ENCODE measurements at places on chromosomes 7 and 10.
A peak's percentile ranks its signal among the peaks of the same experiment; 100 is the strongest.

DNA sequence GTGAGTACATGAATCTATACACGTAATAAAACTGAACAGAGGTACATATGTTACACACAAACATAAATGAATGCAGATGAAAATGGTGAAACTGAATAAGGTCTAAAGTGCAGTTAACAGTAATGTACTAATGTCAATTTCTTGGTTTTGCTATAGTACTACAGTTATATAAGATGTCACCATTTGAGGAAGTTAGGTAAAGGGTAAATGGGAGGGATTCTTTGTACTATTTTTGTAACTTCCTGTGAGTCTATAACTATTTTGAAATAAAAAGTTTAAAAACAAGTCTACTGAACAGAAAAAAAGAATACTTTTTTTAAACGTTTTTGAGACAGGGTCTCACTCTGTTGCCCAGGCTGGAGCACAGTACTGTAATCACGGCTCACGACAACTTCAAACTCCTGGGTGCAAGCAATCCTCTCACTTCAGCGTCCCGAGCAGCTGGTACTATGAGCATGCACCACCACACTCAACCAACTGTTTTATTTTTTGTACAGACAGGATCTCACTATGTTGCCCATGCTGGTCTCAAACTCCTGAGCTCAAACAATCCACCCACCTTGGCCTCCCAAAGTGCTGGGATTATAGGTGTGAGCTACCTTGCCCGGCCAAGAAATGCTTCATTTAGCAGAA is 71.5 kb downstream of the WAPL start:
- no peak for DNase-seq

DNA sequence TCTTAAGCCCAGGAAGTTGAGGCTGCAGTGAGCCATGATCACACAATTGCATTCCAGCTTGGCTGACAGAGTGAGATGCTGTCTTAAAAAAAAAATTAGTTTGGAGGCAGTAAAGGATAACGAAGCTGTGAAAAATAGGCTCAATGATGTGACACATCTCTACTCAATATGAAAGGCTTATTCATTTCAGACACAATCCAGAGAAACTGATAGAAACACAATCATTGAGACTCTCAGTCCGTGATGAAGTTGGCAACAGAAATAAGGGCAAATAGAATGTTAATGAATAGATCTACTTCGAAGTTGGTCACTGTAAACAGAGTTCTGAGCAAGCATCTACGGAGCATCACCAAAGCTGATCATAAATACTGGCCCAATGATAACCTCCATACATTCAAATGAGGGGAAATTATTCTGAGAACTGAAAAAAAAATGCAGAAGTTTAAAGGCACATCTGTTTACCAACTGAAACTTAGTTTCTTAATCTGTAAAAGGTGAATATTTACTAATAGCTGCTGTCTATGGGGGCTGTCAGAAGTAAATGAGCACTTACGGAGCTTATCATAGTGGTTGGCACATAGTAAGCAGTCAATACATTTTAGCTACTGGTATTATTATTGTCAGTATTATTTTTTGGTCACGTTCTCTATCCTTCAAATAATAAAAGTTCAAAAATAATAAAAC is 70.4 kb downstream of the AKR1B1 start:
- no peak for DNase-seq

DNA sequence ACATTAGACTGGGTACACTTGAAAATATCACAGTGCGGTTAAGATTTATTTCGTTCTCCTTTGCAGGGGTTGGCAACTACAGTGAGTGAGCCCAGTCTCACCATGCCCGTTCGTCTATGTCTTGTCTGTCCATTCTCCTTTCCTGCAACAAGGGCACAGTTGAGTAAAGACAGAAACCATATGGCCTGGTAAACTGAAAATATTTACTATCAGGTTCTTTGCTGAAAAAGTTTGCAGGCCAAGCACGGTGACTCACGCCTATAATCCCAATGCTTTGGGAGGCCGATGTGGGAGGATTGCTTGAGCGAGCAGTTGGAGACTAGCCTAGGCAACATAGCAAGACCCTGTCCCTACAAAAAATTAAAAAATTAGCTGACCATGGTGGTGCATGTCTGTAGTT is 11.4 kb upstream of the KCTD7 start:
- DNase-seq: no peak

DNA sequence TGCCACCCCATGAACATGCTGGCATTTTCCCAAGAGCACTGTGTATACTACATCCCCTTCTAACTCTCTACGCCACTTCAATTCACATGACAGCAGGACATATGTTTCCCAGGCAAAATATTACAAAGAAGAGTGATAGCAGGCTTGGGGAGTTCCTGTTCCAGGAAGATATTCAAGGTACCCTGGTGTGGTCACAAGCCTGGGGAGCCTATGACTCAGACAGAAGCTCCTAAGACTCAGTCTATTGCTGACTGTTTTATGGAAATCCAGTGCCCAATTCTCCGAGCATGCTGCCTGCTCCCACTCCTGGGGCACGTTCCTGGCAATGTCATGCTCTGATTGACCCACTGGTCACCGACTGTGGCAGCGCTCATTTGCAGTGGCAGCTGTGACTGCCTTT is 23.5 kb upstream of the ABLIM1 start:
- no peak for DNase-seq

DNA sequence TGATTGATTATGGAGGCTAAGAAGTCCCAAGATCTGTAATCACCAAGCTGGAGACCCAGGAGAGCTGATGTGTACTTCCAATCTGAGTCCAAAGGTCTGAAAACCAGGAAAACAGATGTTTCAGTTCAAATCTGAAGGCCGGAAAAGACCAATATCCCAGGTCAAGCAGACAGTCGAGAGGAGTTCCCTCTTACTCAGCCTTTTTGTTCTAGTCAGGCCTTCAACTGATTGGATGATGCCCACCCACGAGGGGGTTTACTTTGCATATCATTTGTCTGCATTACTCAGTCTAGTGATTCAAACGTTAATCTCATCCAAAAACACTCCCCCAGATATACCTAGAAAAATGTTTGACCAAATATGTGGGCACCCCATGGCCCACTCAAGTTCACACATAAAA is 7.4 kb upstream of the ARID5B start:
- DNase-seq: no peak

GRCh38 chr7:18087687-18088078 is 60.0 kb upstream of the PRPS1L1 start:
- no peak for DNase-seq

GRCh38 chr7:65307651-65308299 is 65.9 kb upstream of the ZNF92 start:
- peak; percentile 49 for DNase-seq

GRCh38 chr10:128462844-128463243 is 336.6 kb upstream of the MKI67 start:
- DNase-seq: no peak

DNA sequence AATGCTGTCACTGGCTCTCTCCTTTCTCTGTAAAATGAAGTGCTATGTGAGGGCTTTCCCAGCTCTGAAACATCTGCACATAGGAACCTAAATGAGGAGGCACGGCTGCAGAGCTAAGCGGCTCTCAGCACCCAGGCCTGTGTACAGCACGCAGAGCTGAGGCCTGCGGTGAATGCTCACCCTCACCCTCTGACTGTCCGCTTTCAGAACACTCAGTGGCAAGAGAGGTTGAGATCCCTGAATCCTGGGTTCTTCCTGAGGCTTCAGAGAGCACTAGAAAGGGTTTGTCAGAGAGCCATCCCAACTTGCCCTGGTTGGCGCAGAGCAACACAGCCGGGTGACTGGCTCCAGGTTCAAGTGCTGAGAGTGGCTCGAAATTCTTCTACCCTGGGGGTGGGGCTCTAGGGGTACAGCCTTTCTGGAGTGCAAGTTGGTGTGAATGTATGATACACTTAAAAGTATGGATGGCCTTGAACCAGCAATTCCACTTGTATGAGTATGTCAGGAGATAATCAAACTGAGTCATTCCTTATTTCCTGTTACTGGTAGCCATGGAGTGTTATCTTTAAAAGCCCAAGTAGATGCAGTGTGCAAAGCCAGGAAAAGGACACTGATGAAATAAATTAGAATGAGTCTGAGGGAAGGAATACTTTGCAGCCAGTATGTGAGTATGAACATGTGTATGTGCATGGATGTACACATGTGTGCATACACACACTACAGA is 1.7 kb upstream of the CCDC201 start:
- no peak for DNase-seq

DNA sequence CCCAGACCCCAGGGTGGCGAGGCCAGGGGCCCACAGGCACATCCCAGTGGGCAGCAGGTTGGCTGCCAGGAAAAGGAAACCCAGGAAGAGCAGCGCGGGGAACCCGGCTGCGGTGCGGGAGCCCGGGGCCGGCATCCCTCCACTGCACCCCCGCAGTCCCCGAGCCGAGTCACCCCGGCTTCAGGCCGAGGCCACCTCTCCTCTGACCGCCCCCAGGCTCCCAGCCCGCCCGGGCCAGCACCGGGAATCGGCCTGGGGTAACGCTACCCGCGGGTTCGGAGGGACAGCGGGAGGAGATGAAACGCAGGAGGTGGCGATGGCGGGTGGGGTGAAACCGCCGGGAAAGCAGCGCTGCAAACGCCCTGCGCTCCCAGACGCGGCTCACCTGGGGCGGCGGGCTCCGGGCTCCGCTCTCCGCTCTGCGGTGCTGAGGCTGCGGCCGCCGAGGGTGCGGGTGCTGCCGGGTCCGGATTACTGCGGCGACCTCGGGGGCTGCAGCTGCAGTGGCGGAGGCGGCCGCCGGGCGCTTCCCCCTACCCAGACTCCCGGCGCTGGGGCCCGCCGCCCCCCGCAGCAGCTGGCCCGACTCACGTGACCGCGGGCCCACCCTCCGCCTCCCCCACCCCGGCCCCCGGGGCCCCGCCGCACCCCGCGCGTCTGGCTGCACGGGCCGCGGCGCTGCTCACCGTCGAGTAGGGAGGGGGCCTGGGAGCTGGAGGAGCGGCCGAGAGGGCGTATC is at the start of gene SCRN1:
Gene SCRN1 (minus strand): TSS at position 545 of the 739 bp plus-strand sequence. CDS start 20,734 bp downstream, outside the sequence.
- peak; percentile 57 for DNase-seq

DNA sequence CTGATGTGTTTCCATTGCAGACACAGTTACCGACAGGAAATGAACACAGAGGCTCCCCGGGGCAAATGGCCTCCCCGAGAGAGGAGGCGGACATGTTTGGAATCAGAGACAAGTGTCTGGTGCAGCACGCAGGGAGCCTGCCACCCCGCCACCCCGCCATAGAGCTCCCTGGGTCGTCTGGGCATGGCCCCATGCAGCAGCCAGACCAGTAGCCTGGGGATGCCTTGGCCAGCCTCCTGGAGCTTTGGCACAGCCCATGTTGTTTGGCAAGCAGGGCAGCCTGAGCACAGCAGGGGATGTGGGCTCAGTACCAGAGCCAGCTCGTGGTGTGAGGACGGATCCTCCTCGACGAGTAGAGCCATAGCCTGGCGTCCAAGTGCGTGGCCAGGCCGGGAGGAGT is 80.8 kb downstream of the NKX6-2 start:
- no peak for DNase-seq

DNA sequence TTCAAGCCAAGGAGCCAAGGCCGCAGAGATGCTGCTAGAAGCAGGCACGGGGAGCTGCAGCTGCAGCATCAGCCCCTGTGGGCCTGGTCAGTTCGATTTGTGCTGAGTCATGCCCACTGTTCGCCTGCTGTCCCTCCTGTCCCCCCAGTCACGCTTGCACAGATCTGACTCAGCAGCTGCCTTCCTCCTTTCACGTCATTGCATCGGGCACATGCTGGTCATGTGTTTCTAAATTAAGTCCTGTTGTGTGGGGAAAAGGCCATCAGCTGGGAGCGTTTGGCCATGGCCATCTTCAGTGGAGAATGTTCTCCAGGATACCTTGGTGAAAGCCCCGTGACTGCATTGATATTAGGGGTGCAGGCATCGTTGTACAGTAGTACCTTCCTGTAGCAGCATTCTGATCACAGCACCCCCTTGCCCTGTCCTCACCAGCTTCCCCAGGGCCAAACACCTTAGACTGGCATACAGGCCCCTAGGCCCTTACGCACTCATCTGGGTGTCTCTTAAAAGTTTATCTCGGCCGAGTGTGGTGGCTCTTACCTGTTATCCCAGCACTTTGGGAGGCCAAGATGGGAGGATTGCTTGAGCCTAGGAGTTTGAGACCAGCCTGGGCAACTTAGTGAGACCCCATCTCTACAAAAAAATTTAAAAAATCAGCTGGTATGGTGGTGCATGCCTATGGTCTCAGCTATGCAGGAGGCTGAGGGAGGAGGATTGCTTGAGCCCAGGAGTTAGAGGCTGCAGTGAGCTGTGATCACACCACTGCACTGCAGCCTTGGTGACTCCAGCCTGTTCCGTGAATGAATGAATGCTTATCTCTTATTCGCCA is 23.2 kb downstream of the POR start:
- peak; percentile 66 for DNase-seq

GRCh38 chr10:35208536-35208935 is 81.9 kb downstream of the CREM start:
- DNase-seq: no peak

GRCh38 chr7:18903695-18904094 is 213.7 kb downstream of the TWIST1 start:
- DNase-seq: no peak

- DNase-seq: no peak
Observed at GRCh38 chr7:137893143-137893742, 46.5 kb upstream of the DGKI start.

DNA sequence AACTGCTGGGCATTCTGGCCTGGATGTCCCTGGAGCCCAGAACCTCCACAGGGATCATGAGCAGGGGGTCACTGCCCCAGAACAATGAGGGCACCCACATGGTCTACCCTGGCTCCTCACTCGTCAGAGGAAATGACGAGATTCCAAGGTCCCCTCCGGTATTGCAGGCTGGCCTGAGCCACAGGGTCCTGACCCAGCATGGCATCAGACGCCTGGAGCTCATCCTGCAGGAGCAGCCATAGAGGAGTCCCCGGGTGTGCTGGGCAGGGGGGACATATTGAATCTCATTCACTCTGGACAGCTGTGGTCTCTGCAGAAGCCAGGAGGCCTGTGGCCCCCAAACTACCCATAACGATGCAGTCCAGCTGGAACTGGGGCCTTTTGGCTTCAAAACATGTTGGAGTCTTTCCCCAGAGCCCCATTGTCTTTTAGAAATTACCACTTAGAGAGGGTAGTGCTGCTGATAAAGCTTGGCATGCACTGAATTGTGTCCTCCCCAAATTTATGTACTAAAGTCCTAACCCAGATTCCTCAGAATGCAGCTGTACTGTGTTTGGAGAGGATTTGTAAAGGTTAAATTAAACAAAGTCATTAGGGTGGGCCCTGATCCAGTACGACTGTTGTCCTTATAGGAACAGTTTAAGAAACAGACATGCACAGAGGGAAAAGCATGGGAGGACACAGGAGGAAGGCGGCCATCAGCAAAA is 27.7 kb downstream of the ANXA8 start:
- DNase-seq: no peak

Data from A549 (cell line).